Dermis microvascular lymphatic vessel endothelial cell (primary cell): ENCODE measurements at places on chromosomes 5 and 9.

GRCh38 chr9:125262294-125262991 lies 817 bp downstream of the GAPVD1 start:
- no peak for DNase-seq

GRCh38 chr9:130111786-130112537 lies 58.3 kb downstream of the GPR107 start:
- no peak for DNase-seq

DNA sequence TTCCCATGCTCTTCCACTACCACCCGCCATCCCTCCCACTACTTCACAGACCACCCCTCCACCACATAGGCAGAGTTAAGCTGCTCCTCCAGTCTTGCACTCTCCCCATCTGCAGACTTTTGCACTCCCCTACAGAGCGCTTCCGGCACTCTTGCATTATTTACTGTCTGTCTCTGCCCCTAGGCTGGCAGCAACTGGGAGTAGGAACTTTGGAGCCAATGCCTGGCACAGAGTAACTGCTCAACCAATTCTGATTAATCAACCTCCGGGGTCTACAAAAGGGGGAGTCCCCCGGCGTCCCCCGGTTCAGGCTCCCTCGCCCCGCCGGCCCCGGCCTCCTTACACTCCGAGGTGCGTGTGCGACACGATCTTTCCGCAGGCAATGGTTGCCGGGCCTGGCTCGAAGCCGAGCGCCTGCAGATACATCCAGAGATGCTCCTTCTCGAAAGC lies 498 bp downstream of the HAUS6 start:
- no peak for DNase-seq

GRCh38 chr9:135370411-135371375 lies 108.9 kb upstream of the PPP1R26 start:
- DNase-seq = no peak

- DNase-seq = no peak
These were observed 127.9 kb upstream of the PTGER4 start for GRCh38 chr5:40551496-40552491.

DNA sequence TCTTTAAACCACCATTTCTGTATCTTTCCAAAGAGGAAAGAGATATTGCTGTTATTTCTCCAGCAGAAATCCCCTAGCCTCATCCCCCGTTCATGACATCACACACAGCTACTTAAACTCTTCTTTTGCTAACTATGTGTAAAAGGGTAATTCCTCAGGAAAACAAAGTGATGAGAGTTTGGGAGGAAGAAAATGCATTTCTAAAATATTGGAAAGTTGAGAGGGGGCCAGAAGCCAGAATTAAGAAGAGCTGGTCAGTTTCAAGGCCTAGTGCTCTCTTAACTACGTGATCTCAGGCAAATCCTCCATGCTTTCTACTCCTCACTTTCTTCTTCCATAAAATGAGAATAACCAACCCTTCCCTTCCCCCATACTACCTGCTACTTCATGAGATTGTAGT lies 109.4 kb downstream of the LIFR start:
- DNase-seq = no peak

DNA sequence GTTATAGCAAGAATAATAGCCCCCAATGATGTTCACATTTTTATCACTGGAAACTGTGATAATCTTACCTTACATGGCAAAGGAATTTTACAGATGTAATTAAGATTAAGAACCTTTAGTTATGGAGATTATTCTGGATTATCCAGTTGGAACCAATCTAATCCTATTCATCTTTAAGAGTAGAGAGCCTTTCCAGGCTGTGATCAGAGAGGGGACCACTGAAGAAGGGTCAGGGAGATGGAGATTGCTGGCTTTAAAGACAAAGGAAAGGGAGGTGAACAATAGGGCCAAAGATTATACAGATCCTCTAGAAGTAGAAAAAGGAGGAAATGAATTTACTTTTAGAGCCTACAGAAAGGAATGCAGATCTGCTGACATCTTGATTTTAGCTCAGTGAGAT lies 253.5 kb upstream of the GRIN3A start:
- no peak for DNase-seq

GRCh38 chr5:36450229-36451014 lies 148.7 kb upstream of the RANBP3L start:
- no peak for DNase-seq

DNA sequence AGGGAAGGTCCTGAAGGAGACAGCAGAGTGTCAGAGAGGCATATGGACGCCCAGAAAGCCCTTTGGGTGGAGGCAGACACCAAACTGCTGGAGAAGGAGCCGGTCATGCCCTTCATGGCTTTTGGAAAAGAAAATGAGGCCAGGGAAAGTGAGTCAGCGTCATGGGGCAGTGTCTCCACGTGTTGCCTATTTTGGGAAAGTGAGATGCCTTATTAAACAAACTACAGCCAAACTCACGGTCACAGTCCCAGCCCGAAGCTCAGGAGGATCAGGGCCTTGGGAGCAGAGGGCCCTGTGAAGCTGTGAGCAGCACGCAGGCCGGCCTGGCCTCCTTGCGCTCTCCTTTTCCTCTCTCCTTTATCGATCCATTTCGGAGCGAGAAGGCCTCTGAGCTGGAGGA lies 25.0 kb downstream of the RGS3 start:
- no peak for DNase-seq

GRCh38 chr5:2914981-2915484 lies 163.6 kb upstream of the IRX2 start:
- DNase-seq = no peak

DNA sequence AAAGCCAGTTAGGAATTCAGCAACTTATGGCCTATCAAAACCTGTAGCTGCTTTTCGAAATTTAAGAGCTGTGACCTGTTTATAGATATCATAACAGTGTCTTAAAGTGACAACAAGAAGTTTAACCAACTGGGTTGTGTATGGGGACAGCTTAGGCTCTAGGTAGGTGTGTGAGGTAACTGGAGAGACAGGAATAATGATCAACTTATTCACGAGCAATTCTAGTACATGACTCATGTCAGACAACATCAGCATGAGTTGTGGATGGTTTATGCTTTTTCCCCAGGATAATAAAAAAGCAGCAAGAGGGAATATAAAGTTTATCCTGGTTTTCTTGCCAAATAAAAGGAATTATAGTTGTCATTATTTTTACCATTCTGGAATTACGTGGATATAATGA lies 88.6 kb downstream of the GDNF start:
- DNase-seq = no peak

DNA sequence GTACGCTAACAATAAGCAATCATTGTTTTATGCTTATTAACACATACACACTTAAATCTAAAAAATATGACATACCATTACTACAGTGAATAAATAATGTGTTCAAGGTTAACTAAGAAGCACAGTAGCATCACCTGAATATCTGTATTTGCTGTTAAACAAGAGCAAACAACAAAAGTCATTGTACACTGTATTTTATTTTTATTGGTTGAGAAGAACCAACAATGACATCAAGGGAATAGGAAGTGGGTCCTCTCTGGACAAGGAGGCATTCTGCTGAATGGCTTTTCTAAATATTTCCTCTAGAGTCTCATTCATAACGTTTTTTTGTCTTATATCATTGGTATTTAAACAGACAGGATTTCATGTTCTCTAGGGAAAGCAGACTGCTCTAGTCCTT lies 460.4 kb downstream of the CDH9 start:
- DNase-seq = no peak

- no peak for DNase-seq
These were observed 72.7 kb upstream of the SPATA31D4 start for GRCh38 chr9:81855538-81855937.

DNA sequence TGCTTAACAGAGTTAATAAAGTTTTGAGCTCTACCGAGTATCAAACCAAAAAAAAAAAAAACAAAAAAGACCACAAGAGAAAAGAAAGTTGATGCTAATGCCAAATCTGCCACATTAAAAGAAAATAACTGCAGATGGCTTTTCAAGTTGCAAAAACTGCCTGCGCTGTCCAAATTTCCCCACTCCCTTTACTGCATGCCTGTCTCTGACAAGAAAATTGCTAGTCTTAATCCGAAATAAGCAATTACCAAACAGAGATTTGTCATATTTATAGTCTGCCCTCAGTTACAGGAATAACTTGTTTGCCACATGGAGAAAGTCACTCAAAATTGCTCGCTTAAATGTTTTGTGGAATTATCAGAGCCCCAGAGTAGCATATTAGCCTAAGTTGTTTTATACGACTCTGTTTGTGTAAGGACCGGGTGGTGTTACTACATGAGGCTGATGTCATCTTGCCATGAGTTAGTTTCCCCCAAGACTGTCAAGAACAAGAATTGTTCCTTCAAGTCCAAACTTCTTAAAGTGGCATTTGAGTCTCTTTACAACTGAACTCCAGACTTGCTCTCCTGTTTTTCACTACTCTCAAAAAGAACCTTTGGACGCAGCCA lies 160.9 kb downstream of the CEP120 start:
- DNase-seq = no peak

GRCh38 chr9:29183971-29184370 lies 1610.7 kb upstream of the C9orf72 start:
- no peak for DNase-seq

DNA sequence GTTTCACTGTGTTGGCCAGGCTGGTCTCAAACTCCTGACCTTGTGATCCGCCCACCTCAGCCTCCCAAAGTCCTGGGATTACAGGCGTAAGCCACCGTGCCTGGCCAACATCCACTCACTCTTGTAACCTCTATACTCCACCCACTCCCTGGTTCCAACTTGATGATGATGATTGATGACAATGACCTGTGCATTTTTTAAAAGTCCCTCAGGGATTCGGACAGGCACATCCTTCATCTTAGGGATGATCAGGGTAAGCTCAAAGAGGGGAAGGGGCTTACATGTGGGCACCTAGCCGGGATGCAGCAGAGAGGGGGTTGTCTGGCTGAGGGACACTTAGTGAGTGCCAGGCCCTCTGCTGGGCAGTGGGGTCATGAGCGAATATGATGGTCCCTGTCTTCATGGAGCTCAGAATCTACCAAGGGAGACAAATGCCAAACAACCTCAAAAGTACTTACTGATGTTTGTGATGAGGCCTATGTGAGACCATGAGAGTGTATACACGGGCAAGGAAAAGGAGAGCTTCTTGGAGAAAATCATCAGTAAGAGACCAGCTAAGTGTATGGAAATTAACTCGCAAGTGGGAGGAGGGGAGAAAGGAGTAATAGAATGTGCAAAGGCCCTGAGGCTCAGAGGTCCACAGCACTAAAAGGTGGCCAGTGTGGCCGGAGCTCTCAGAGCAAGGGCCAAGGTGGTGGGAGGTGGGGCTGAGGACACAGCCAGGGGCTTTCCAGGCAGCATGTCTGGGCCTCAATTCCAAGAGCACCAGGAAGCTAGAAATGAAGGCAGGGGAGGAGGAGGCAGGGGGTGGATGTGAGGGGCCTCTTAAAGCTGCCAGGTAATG lies 27.4 kb downstream of the LHX2 start:
- no peak for DNase-seq

- DNase-seq = no peak
These were observed 1992.1 kb upstream of the NUDT12 start for GRCh38 chr5:105554568-105555169.

- DNase-seq = no peak
These were observed 3.2 kb upstream of the HMGCS1 start for GRCh38 chr5:43316421-43316820.

DNA sequence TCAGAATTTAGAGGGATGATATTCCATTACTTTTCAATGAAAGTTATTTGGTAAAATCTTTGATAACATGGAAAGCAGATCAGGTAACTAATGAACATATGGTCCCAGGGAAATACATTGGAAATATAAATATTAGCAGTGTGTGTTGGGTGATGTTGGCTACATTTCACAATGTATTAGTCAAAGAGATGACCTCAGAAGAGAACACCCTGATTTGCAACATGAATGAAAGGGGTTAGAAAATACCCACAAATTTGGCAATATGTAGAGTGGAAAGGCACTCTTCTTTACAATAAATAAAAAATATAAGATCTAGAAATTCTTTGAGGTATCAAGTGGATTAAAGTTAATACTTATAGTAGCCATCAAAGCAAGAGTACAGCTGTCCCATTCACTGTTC lies 606.7 kb downstream of the PSAT1 start:
- DNase-seq = no peak

DNA sequence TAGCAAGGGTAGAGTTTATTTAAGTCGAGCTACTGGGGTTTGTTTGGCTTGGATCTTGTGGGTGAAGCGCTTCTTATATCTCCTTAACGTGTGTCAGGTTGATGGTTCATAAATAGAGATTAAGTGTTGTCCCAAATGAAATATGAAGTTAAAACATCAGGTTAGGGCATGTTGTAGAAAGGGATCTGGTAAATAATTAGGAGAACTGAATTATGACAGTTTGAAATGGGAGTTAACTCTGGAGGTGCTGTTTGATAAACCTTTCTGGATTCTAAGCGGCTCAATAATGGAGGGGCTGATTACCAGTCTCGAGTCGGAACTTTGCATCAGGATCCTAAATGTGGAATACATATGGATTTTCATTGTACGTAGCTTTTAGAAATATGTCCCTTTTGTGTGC lies 717.0 kb upstream of the WWC1 start:
- DNase-seq = no peak

DNA sequence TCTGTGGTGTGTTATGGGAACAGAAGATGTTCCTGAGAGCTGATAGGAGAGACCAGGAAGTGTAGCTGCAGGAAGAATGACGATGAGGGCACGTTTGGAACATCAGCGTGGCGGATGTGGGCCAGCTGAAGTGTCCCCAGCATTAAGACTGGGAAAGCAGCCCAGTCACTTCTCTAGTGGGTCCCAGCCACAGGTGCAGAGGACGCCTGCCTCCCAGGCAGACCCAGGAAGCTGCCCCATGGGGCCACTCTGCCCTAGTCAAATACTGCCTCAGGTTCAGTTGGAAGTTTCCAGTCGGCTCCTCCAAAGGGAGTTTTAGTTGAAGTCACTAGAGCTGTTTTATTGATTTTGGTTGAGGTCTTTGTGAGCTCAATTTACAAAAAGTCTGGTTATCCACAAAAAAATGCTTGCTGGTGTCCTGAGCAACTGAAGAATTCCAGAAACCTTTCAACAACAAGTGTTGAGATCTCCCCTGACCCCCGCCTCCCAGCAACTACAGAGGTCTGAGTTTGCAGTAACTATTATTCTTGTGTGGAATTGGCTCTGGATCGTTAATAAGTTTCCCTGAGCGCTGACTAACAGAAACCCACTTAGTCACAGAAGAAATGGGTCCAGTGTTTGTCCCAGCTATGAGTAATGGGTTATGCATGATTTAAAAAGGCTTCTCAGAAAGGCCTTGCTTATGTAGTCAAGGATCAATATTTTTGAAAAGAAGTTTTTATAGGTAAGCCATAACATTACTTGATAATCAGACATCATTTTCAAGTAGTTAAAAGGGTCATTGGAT lies 294.1 kb downstream of the FANCC start:
- no peak for DNase-seq

DNA sequence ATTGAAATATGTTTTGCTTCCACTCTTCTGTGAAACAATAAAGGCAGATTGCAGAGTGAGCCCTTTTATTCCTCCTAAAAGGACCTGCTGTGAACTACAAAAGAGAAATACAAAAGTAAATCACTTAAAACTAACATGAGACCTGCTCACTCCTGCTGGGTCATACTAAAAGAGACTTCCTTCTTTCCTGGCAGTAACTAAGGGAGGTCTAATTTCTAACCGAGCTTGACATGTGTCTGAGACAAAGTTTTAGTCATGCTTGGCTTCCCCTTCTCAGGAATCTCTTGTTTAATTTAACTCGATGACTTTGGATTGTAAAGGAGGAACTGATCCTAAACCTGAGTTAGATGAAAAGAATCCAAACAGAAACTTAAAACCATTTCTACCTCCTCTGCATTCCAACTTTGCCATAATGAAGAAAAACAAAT lies 86.4 kb upstream of the CDH6 start:
- no peak for DNase-seq
